ENCODE measurements at places on chromosomes 7 and 10.

- DNase-seq: no peak
Measured at GRCh38 chr7:149595541-149595940, 97.9 kb upstream of the ZNF746 start.

GRCh38 chr10:132395704-132396493 is 1.1 kb upstream of the PWWP2B start:
- DNase-seq: no peak

DNA sequence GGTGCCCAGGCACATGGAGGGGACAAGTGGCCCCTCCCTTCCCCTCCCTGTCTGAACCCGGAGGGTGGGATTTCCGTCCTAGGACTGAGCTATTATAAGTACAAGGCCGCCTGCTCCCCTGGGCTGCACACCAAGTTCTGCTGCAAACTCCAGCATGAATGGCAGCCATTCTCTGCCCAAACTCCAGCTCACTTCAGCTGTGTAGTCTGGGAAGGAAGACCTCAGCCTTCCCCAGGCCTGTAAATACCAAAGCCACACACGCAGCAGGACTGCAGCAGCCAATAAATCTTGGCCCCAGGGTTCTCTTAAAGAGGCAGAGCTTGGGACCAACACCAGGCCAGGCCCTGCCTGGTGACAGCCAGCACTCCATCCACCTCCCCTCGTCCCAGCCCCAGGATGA is 291.3 kb upstream of the ZMIZ1 start:
- DNase-seq: peak; percentile 63

- no peak for DNase-seq
Measured at GRCh38 chr7:26192485-26193087, 8.0 kb downstream of the HNRNPA2B1 start.

DNA sequence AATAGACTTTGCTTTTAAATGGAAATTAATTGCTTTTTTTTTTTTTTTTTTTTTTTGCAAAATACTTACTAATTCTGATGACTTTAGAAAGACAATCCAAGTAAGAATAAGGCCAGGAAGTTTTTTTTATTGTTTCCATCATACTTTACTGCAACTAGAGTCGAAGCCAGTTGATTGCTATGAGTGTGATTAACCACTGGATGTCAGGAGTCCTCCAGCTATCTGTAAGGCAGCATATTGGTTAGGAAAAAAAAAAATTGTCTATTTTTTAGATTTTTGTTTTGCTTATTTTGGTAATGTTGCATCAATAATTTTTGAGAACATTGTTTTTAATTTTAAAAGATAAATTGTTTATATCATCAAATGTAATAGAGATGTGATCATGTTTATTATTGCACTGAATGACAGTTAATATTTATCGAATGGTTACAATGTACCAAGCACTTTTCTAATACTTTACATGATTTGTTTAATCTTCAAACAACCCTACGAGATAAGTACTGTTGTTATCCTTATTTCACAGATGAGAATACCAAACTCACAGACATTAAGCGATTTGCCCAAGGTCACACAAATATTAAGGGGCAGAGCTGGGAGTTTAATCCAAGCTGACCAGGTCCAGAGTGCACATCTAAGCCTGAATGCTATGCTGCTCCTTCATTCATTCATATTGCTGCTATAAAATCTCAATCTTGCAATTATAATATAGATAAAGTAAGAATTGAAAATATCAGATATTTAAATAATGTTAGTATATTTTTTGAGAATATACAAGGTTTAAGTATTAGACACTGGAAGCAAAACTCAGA is 19.9 kb upstream of the LMOD2 start:
- DNase-seq: peak; percentile 33

DNA sequence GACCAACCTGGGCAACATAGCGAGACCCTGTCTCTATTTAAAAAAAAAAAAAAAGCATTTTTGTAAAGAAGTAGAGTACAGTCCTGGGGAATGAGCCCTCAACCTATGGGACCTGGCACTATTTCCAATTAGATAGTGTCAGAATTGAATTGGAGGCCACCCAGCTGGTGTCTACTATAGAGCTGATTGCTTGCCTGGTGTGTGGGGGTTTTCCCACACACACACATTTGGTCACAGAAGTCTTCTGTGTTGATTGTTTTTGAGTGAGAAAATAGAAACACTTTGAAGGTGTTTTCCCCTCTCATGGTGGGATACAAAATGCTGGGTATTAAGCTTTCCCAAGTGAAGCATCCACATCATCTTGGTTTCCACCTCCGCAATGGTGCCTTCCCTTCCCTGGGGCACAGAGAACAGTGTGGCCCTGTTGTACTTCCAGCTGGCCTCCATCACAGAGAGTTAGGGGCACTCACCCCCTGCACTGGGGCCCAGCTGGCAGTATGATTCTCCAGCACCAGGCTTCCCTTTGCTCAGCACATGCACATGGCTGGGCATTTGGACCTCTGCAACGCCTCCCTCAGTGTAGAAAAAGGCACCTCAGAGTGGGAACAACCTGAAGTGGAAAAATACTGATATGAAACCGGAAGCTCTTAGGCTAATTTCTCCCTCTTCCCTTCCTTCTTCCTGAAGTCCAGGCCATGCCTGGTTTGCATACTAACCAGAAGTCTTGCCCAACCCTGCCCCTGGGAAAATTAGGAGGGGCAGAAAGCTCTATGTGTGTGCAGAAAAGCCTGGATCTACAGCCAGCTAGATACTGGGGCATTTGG is 10.7 kb upstream of the NFKB2 start:
- DNase-seq: no peak

DNA sequence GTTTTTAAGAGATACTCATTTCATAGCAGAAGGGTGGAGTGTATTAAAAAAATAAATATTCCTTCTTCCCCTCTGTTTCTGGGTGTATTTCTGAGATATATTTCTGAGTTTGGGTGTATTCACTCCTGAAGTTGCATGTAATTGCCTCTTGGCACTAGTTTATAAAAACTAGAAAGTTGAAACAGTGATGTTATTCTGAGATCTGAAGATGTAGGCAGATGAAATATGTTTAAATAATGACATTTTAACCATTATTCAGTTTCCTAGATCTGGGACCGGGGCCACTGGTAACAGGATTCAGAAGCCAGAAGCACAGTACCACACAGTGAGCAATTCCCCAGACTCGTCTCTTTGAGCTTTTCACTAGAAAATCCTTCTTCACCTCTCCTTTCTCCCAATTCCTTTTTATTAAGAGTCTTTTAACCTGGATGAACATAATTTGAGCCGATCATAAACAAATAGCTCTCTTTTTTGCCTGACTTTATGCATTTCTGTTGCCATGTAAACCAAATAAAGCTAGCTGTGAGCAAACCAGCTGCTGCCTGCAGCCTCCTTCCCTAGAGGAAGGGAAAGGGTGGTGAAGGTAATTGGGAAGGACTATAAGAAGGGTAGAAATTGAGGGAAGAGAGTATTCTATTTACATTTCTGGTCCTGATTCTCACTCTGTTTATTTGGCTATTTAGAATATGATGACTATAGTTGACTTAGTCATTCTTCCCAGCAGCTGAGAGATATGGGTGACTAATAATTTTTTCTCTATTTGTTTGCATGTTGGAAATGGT is 101.8 kb upstream of the STRIP2 start:
- DNase-seq: peak; percentile 28

DNA sequence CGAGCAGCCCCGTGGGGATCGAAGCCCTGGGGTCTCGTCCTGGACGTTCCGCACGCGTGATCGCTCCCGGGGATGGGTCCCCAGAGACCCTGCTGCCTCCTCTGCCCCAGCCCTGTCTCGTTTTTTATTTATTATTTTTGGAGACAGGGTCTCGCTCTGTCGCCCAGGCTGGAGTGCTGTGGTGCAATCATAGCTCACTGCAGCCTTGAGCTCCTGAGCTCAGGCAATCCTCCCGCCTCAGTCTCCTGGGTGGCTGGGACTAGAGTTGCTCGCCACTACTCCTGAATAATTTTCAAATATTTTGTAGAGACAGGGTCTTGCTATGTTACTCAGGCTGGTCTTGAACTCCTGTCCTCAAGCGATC is 319 bp upstream of the STX1A start:
- DNase-seq: no peak

- DNase-seq: no peak
Measured at GRCh38 chr10:24115403-24115802, 93.5 kb upstream of the KIAA1217 start.

DNA sequence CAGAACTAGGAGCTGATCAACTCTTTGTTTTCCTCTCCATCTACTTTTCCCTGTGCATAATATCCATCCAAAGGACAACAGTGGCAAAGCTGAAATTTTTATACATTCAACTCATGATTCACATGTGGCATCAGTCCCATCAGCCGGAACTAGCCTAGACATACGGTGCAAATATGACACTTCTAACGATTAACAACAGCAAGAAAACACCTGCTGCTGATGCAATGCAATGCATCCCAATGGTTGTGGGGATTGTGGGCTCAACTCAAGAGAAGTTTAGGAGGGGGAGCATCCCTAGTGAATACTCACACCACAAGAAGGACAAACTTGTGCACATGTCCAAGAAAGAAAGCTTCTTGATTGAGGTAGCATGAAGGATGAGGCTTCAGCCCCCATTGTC is 20.5 kb upstream of the STK17A start:
- DNase-seq: no peak

DNA sequence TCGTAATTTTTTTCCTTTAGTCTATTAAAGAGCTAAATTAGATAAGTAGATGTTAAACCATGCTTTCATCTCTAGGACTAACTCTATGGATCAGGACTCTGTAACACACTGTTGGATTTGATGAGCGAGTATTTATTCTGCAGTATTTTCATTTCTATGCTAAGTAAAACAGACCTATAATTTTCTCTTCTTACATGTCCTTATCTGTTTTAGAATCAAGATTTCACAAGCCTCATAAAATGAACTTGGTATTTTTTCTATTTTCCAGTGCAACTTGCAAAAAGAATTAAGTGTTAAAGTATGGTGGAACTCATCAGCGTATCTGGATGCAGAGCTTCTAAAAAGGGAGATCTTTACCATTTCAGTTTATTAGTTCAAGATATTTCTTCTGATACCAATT is 2.4 kb downstream of the CACUL1 start:
- DNase-seq: no peak

- DNase-seq: no peak
Measured at GRCh38 chr7:132568962-132569361, 7.3 kb downstream of the PLXNA4 start.

- DNase-seq: no peak
Measured at GRCh38 chr7:157016352-157017041, 6.0 kb upstream of the MNX1 start.

DNA sequence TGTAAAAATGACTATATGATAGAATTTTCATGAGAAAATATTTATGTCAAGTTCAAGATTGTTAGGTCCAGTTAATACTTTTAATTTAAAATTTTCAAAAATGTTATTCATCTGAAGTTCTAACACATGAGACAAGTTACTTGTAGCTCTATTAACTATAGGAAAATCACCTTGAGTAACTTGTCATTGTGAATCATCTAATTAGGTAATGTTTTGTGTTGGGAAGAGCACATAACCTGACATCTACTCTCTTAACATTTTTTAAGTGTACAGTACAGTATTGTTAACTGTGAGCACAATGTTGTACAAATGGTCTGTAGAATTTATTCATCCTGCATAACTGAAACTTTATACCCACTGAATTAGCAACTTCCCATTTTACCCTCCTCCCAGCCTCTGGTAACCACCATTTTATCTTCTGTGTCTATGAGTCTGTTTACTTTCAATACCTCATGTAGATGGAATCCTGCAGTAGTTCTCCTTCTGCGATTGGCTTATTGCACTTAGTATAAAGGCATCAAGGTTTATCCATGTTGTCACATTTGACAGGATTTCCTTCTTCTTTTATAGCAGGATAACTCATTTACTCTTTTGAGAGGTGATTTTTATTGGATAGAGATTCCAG is 54.6 kb downstream of the ARL4A start:
- no peak for DNase-seq

DNA sequence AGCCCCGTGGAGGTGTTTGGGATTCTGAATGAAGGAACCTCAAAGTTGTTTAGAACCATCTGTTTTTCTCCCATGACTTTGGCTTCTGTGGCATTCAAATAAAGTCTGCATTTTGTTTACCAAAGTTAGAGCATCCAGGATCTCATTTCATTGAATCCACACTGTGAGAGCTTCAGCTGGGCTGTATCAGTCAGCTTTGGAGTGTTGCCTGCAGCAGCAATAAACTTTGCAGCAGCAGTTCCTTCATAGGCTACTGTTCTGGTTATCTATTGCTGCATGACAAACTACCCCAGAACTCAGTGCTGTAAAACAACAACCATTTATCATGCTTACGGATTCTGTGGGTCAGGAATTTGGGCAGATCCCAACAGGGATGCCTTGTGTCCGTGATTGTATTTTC is 1575.2 kb upstream of the LRRTM3 start:
- no peak for DNase-seq

- DNase-seq: no peak
Measured at GRCh38 chr10:126673565-126673964, 3.1 kb upstream of the C10orf90 start.

- no peak for DNase-seq
Measured at GRCh38 chr7:120054376-120055100, 218.4 kb upstream of the KCND2 start.

DNA sequence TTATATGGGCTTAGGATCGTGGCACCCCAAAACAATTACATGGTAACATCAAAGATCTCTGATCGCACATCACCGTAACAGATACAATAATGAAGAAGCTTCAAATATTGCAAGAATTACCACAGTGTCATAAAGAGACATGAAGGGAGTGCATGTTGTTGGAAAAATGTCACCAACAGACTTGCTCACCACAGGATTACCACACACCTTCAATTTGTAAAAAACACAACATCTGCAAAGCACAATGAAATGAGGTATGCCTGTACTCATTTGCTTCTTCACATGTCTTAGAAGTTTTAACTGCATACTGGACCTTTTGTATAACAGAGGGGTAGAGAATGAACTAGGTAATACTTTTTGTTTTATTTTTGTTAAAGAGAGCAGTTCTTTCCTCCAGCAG is 96.6 kb downstream of the TPST1 start:
- DNase-seq: no peak

DNA sequence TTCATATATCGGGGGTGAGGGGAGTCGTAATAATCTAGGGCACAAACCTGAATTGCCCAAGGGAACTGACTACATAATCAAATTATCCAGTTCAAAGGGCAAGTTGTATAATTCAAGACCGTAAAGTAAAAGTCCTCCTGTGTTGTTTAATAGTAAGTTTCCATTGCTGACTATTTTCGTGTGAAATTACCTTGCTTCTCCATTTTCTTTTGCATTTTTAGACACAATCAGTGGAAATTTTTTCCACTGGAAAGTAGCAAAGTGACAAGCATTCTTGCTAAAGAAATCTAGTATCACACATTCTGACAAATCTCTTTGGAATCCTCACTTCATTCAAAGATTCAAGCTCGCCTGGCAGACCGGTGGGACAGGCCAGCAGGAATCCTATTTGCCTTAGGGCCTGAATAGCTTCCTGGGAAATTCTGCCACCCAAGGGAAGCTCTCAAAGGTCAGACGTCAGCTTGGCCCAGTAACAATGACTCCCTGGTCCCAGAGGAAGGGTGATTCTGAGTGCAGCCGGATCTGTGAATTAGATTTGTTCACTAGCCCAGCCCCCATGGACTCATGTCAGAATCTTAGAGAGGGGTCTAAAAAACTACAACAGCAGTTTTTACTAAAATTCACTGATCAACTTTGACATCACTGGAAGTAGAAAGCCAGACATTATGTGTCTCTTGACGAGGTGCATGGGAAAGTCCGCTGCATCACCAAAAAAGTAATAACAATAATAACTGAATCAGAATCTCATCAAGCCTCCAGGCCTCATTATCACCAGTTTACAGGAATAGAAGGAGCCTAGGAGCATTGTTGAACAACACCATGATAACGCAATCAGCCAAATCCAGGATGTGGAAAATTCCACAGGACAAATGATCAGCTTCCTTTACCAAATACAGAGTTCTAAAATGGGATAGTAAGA is 161.0 kb downstream of the SKIDA1 start:
- DNase-seq: peak; percentile 76

- DNase-seq: no peak
Measured at GRCh38 chr10:123869020-123869414, 22.6 kb downstream of the CPXM2 start.

All from fibroblast of skin of abdomen (primary cell).